ENCODE measurements at places on chromosomes 5 and 9.
A peak's percentile ranks its signal among the peaks of the same experiment; 100 is the strongest.

- DNase-seq, result no peak
These were observed 66.4 kb upstream of the ALDH1B1 start for GRCh38 chr9:38326122-38326521.

DNA sequence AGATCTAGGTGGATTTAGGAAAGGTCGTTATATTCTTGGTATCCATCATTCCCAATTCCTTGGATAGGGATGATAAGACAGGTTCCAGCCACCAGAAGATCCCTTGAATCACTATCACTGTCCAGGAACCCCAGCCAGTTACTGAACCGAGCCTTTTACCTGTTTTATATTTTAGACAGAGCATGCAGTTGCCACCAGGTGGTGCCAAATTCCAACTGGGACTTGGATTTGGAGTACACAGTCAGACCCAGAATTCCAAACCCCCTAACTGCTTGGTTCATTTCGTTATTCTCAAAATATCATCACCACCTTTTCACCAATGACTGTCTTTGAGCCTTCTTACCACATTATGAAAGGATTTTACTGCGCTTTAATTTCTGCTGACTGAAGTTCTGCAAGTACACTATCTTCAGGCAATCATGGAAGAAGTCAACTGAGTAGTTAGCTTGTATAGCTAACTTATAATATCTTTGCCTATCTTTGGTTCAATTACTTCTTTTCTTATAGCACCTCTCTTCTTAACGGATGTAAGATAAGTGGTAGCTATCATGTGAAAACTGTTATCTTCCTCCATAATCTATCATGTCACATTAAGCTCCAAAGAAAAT, 191.8 kb downstream of the PRR16 start:
- DNase-seq, result peak; percentile 11

GRCh38 chr5:79582186-79582585, 30.1 kb upstream of the TENT2 start:
- DNase-seq, result no peak

GRCh38 chr5:16315501-16315900, 135.9 kb upstream of the MARCHF11 start:
- no peak for DNase-seq

GRCh38 chr5:143176048-143176447, 227.4 kb downstream of the NR3C1 start:
- DNase-seq, result no peak

DNA sequence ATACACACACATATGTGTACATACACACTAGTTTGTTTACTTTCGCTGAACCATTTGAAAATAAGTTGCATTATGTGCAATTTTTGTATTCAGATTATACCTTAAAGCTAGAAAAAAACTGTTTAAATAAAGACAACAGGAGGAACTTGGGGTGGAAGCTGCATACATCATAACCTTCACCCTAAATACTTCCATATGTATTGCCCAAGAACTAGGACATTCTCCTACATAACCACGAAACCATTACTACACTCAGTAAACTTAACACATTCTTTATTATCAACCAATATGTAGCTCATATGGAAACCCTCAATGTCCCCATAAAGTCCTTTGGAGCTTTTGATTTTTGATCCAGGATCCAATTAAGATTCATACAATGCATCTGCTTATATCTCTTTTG, 83.3 kb downstream of the GIN1 start:
- no peak for DNase-seq

DNA sequence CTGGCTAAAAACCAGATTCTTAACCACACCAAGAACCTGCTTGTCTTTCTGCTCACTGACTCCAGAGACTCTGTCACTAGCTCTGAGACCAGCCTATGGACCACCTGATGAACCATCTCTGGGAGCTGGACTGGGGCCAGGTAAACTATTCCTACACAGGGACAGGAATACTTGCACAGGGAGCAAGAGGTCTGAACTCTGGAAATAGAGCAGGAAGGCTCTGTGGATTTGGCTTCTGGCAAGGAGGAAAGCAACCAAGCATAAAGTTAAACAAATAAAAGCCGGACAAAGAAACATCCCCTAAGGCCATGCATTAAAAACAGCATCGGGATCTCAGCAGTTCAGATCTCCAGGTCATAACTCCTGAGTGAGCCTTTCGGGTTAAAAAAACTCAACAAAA, 5.6 kb upstream of the SPARC start:
- no peak for DNase-seq

GRCh38 chr9:77514886-77515711, 133.0 kb downstream of the GNA14 start:
- DNase-seq, result peak; percentile 54

- no peak for DNase-seq
These were observed 55.9 kb downstream of the DAP start for GRCh38 chr5:10704949-10705621.

GRCh38 chr5:140109018-140109758, 4.7 kb upstream of the PURA start:
- DNase-seq, result peak; percentile 40

GRCh38 chr5:143341807-143342570, 61.5 kb downstream of the NR3C1 start:
- no peak for DNase-seq

GRCh38 chr5:173411791-173412555, 83.8 kb upstream of the STC2 start:
- DNase-seq, result no peak

DNA sequence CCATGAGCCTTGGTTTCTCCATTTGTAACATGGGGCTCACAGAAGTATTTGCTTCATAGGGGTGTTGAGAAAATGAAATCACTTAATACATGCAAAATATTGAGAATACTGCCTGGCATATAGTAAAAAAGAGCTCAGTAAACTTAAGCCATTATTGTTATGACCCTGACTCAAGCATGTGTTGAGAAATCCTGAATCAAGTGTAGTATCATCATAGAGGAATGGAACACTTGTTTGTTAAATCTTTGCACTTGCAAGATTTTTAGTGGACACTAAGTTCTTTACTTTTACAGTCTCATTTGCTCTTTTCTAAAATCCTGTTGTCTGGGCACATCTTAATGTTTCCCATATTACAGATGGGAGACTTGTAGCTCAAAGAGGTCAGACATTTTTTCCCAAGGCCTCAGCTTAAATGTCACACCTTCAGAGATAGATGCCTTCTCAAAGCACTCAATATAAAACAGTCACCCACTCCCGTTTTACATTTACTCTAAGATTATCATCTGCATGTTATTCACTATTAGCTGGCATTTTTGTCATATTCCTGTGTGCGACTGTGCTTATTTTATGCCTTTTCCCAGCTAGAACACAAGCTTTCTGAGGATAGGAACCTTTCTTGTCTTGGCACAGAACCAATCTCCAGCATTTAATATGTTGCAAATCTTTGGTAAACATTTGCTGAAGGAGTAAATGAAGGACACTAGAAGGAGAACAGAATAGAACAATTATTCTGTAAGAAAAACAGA, 250.0 kb upstream of the TNC start:
- DNase-seq, result no peak

GRCh38 chr5:26757941-26758340, 280.4 kb downstream of the CDH9 start:
- DNase-seq, result no peak

DNA sequence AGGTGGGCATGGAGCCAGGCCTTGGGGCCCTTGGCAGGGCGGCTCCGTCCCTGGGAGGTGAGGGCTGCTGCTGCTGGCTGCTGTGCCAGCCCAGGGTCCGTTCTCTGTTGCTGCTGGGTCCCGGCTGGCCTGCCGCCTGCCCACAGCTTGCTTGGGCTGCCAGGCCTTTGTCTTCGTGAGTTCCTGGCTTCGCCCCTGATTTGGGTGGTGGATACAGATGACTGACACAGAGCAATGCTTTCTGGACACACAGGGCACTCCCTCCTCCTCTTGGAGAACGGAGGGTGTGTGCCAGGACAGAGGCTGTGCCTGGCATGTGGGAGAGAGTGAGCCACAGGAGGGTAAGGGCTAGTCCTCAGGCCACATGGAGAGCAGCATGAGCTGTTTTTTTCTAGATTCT, 166.1 kb downstream of the MACROH2A1 start:
- DNase-seq, result no peak

- no peak for DNase-seq
These were observed 43.2 kb upstream of the FOXE1 start for GRCh38 chr9:97809666-97810344.

GRCh38 chr9:136961279-136962065, 9.4 kb downstream of the LCN12 start:
- no peak for DNase-seq

DNA sequence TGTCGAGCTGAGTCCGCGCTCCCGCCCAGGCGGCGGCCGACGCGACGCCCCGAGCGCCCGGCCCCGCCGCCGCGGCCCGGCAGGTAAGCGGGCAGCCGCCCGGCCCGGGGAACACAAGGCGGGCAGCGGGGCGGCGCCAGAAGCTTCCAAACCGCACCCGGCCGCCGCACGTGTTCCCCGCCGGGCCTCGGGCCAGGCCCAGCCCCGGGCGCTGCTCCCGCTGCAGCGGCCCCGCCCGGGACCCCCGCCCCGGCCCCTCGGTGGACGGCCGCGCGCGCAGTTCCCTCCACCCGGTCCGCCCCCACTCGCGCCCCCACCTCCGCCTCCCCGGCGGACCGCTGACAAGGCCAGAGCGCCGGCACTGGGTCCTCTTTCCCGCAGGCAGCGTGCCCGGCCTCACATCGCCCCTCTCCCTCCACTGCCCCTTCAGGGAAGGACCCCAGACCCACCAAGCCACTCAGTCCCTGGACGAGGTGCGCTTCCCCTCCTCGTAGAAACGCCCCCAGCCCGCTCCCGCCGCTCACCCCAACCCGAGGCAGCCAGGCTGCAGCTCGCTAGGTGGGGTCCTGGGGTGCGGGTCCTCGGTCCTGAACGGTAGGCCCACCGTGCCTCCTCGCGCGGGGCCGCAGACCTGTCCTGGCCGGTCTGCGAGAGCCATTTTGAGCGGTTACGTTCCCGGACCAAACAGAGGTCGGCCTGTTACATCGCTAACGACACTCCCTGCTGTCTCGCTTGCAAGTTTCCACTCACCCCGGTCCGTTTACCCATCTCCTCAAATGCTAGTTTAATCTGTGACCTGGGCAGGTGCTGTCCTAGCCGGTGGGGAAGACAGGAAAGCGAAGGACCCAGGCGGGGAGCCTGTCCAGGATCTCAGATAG, 475 bp downstream of the WDR5 start:
- peak; percentile 35 for DNase-seq

DNA sequence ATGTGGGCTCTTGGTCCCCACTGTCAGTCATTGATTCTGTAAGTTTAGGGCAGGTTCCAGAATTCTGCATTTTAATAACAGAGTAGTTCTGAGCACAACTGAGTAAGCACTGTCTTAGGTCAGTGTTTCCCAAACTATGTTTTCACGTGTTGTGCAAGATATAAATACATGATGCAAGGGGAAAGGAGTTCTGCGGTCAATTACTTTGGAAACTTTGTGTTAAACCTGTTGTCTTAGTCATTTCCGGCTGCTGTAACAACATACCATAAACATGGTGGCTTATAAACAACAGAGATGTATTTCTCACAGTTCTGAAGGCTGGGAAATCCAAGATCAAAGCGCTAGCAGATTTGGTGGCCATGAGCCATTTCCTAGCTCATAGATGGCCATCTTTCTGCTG, 69.8 kb downstream of the EQTN start:
- no peak for DNase-seq

DNA sequence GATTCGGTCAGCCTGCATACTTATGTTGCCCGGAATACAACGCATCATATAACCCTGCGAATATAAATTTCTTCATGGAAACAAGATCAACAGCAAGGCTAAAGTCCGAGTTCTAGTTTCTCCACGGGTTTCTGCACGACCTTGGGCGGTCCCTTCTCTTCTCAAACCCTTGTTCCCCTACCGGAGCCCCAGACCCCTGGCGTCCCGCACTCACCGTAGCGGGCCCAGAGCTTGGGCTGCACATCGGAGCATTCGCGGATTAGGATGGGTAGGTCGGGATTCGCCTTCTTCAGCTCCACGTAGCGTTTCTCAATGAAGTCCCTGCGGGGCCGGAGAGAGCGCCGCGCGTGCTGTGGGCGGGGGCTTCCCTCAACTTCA, 399 bp downstream of the NDUFA2 start:
- peak; percentile 40 for DNase-seq
